ENCODE measurements at places on chromosomes 12 and 14.
A peak's percentile ranks its signal among the peaks of the same experiment; 100 is the strongest.

DNA sequence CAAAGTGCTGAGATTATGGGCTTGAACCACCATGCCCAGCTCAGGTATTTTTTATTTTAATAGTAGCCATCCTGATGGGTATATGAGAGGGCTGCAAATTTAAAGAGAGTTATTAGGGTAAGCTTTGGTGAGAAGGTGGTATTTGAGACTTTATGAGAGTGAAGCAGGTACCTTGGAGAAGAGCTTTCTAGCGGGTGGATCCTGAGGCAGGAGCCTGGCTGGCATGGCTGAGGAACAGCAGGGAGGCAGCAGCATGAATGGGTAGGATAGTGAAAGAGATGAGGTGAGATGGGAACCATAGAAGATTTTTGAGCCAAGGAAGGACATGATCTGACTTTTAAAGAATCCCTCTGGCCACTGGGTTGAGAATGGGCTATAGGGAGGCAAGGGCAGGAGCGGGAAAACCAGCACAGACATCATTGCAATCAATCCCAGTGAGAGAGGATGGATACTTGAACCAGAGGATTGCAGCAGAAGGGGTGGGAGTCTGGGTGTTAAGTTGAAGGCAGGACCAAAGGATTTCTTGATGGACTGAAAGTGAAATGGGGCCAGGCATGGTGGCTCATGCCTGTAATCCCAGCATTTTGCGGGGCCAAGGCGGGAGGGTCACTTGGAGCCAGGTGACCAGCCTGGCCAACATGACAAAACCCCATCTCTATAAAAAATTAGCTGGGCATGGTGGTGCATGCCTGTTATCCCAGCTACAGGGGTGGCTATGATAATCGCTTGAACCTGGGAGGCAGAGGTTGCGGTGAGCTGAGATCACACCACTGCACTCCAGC, 5.7 kb downstream of the SVOP start:
- no peak for DNase-seq

DNA sequence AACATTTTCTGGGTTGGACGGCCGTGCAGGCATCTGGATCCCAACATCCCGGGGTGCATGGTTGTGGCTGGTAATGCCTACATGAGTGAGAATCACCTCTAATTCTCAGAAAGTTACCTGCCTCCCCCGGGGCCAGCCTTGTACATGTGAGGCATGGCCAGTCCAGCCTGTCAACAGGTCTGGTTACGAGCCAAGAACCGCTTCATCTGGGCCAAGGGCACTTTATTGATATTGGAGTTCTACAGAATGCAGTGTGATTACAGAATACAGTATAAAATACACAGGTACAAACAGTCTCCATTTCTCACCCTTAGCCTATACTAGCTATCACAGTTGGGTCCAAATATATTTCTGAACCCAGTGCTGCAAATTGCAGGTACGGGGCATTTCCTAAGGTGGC, 84.9 kb upstream of the EVL start:
- no peak for DNase-seq

DNA sequence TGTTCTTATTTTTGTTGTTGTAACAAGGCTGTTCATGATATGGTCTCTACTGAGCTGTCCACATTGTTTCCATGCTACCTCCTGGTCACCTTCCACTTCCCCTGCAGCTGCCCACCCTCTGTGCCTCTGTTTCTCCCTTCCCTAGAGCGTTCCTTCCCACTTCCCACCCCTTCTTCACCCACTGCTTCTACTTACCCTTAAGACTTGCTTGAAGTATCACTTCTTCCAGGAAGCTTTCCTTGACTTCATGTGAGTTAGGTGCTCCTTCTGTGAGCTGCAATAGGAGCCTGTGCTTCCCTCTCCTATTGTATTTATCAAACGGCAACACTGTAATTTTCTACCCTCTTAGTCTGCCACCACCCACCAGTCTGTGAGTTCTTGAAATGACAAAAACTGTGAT, 286.8 kb upstream of the AMIGO2 start:
- DNase-seq = no peak

GRCh38 chr12:129599406-129599805, 304.4 kb downstream of the TMEM132D start:
- DNase-seq = no peak

DNA sequence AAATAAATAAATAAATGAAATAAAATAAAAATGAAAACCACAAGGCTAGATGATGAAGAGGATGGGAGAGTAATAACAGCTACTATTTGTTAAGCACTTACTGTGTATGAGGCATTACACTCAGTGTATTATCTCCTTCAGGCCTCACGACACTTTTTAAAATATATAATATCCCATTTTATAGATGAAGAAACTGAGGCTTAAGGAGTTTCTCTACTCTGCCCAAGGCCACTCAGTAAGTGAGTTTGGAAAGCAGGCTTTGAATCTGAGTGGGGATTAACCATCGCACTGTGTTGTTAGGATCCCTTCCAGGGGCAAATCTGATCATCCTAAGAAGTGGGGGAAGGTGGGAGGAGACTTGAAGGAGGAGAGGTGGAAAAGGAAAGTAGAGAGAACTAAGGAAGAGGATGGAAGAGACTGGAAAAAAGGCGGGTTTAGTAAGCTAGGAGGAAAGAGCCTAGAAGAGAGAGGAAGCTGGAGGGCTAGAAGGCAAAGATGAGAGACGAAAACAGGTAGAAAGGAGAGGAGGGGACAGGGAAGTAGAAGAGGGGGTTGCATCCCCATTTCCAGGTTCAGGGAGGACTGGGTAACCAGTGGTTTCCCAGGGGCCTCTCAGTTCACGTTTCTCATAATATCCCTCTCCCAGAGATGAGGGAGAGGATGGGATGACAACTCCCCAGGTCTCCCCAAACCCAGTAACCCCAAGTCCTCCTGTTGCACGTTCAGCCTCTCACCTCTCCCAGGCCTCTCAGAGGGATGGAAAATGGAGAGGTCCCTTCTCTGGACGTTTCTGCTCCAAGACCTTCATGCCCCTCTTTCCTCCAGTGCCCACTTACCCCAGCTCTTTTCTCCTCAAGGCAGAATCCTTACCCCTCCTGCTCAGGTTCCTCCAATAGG, 1.7 kb downstream of the STAT6 start:
- DNase-seq = no peak

- DNase-seq = no peak
Measured at GRCh38 chr12:67681941-67682620, 33.5 kb downstream of the DYRK2 start.

GRCh38 chr14:89845346-89845745, 109.2 kb downstream of the EFCAB11 start:
- no peak for DNase-seq

DNA sequence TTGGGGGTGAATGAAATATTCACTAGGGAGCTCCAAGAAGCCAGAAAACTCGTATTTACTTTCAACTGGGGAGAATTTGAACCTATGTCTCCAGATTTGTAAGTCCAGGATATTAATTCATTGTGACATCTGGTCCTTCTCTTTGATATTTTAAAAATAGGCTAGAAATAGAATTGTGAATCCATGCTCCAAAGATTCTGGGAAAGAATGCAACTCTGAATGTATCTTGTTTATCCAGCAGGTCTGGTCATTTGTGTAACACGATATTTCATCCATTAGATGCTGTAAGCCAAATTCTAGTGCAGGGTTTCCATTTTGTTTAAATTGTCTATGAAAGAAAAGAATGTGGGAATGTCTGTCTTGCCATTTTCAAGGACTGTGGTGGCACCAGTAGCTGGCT, 334.7 kb downstream of the BMP4 start:
- no peak for DNase-seq

- no peak for DNase-seq
Measured at GRCh38 chr12:15545334-15545733, 223.0 kb downstream of the PTPRO start.

- no peak for DNase-seq
Measured at GRCh38 chr14:95834496-95834895, 42.1 kb upstream of the TUNAR start.

- DNase-seq = no peak
Measured at GRCh38 chr12:15706010-15706676, 83.0 kb downstream of the EPS8 start.

DNA sequence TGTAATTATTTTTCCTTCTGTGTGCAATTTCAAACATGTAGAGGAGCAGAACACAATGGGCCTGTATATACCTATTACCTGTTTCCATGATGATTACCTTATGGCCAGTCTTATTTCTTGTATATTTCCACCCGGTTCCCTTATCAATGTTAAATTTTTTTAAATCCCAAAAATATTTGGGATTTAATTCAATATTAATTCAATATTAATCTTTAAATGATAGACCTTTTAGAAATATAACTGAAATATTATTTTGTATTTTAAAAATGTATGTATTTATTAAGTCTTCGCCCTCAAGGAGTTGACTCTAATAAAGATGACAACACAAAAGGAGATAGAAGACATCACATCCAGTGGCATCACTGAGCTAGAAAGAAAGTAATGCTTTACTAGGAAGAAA, 607 bp upstream of the KRT6C start:
- DNase-seq = no peak

- no peak for DNase-seq
Measured at GRCh38 chr14:38197784-38198335, 9.8 kb upstream of the SSTR1 start.

GRCh38 chr14:58749066-58749669, 111.4 kb downstream of the DACT1 start:
- no peak for DNase-seq

- no peak for DNase-seq
Measured at GRCh38 chr14:85444635-85445034, 85.3 kb upstream of the FLRT2 start.

GRCh38 chr12:56013482-56013881, 7.4 kb upstream of the IKZF4 start:
- no peak for DNase-seq

DNA sequence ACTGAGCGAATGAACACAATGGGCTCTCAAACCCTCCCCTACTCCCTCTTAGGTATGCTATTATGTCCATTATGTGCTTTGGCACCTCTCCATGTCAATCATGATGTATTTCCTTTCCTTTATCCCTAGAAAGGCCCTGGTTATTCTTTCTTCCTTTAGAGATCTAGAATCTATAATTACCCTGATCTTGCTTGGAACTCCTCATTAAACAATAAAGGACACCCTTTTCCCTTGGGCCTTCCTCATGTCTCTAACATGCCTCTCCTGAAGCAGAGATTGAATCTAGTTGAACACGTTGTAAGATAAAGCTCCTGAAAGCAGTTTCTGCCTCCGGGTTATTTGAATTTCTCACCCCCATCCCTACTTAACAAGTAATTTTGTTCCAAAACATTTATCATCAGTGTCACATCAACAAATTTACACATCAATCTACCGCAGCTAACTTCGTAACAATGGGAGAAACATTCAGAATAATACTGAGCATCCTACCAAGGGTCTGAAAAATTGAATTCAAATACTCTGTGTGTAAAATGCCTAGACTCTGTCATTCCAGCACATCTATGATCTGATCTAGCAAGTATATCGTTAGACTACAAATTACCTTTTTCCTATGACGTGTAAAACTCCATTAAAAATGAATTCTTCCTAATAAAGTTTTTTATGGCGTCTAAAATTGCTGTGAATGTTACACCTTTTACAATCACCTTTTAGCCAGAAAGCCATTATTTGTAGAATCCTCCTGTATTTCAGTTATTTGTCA, 5.4 kb downstream of the USP44 start:
- no peak for DNase-seq

DNA sequence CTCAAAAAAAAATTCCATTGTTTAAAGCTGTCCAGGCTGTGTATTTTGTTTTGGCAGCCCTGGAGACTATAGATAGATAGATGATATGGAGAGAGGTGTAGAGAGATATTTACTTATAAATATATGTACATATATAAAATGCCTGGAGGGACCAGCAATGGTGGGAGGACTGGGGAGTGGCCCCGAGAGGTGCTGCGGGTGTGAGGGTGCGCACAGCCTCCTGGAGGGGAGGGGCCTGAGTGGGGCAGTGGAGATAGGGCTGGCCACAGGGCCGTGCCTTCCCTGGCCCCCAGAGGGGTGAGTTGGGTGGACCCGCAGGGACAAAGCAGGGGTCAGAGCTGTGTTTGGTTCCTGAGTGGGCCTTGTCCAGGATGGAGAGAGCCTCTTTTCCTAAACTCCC, 6.5 kb downstream of the ADSS1 start:
- no peak for DNase-seq

GRCh38 chr12:55777856-55778255, 34.9 kb downstream of the GDF11 start:
- DNase-seq = no peak

- DNase-seq = no peak
Measured at GRCh38 chr12:47383942-47384341, 304.2 kb upstream of the AMIGO2 start.

GRCh38 chr12:65894088-65894487, 69.8 kb downstream of the HMGA2 start:
- no peak for DNase-seq

GRCh38 chr12:4762773-4763172, 42.6 kb downstream of the GALNT8 start:
- no peak for DNase-seq

DNA sequence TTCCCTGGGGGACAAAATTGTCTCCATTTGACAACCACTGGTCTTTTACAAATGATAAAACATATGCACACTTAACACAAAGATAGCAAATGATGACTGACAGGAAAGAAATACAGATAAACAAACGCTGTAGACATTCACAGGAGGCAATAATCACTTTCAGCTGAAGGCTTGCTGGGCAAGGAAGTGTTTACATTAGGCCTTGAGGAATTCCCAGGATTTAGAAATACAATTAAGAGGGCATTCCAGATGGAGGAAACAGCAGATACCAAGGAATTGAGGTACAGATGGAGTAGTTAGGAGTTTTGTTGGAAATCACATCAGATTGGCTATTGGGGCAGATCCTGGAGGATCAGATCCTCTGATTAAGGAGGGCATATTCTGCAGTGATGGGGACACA, 93.9 kb downstream of the DYRK2 start:
- no peak for DNase-seq

GRCh38 chr12:92027243-92027642, 118.4 kb downstream of the BTG1 start:
- no peak for DNase-seq

- DNase-seq = no peak
Measured at GRCh38 chr14:92657457-92658142, 90.8 kb downstream of the LGMN start.

DNA sequence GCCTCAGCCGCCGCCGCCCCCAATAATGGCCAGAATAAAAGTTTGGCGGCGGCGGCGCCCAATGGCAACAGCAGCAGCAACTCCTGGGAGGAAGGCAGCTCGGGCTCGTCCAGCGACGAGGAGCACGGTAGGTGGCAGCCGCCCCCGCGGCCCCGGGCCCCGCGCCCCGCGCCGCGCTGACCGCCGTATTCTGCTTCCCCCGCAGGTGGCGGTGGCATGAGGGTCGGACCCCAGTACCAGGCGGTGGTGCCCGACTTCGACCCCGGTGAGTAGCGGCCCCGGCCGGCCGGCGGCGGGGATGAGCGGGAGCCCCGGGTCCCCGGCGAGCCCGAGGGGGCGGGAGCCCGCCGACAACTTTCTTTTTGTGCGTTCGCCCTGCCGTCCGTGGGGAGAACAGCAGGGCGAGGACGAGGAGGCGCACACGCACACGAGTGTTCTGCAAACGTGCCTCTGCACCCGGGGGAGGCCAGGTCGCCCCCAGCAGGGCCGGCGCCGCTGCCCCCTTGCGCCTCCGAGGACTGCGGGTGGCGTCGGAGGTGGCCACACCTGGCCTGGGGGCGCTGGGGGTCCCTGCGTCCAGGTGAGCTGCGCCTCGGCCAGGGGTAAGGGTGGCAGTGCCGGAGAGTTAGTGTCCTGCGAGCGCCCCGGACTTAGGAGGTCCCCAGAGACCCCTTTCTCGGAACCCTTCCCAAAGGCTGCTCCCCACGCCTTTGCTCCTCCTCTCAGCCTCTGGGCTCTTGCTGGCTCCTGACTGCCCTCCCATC, 794 bp downstream of the RCOR1 start:
- peak; percentile 7 for DNase-seq
